ENCODE measurements at places on chromosomes 4 and X. TPM values are rescaled to one million over a fixed set of nuclear protein-coding genes. Genes with fewer than 3 reads are reported as not detected.

The PHKA1 gene
- 12.4 TPM for total RNA-seq

The SPANXC gene
- not detected for total RNA-seq

The RAB41 gene
- 1.3 TPM for total RNA-seq

The IQCM gene
- total RNA-seq: not detected

The VSIG4 gene
- total RNA-seq: 14.5 TPM

The TRIML2 gene
- total RNA-seq: 0.74 TPM

The HPGD gene
- total RNA-seq: 37.7 TPM

The TRAM1L1 gene
- 5.3 TPM for total RNA-seq

The GPR119 gene
- 1.2 TPM for total RNA-seq

The GDPD2 gene
- total RNA-seq: not detected

The SLC10A6 gene
- total RNA-seq: not detected

The CORIN gene
- total RNA-seq: 6.0 TPM

The MAPK10 gene
- 49.7 TPM for total RNA-seq

Data from prostate gland (tissue), 2 donors.